ENCODE measurements at places on chromosomes 6 and 20.

- no peak for DNase-seq
Measured at GRCh38 chr6:82015526-82015925, 232.0 kb downstream of the IBTK start.

DNA sequence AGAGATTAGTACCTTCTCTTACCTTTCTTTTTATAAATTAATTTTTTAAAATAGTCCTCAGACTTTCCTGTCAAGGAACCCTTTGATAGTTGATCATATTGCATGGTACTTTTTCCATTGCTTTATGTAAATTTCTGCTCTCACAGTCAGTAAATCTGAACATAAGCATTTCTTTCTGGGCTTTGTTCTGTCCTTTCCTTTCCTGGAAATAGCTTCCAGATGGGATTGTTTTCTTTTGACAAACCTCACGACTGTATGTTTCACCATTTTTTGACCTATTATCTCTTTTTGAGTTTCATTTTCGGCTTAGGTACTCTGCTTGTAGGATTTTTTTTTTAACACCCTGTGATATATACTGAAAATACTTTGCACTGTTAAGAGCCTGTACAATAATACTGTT lies 32.6 kb downstream of the UTRN start:
- DNase-seq: no peak

DNA sequence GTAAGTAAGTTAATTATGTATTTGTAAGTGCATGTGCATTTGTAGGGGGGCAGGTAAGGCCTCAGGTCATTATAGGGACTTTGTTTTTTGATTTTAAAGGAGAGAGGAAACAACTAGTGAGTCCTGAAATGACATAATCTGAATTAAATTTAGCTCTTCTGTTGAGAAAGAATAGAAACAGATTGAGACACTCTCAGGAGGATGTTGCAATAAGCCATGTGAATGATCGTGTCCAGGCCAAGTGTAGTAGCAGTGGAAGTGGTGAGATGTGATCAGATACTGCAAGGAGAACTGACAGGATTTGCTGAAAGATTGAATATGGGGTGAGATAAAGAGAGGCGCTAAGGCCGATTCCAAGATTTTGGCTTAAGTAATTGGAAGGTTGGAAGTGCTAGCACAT lies 2.6 kb upstream of the CENPW start:
- no peak for DNase-seq

DNA sequence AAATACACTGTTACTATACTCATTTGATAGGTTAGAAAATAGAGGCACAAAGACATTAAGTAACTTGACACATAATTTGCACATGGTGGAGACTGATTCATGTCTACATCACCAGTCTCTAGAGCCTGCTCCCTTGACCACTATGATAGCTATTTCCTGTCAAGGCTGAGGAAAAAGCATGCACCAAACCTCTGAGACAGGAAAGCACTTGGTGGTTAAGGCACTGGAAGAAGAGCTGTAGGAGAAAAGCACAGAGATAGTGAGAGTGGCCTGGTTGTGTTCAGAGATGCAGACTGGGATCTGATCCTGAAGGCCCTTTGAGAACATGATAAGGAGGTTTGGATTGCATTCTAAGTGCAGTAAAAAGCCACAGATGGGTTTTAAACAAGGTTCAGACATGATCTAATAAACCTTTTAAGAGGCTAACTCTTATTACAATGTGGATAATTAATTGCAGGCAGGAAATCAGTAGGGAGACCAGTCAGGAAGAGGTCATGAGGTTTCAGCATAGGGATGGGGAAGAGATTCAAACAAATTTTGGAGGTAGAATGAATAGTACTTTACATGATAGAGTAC lies 168.9 kb downstream of the PHF3 start:
- DNase-seq: no peak

- no peak for DNase-seq
Measured at GRCh38 chr20:33853507-33853813, 42.3 kb downstream of the CHMP4B start.

GRCh38 chr6:30795549-30796293 lies 51.4 kb upstream of the IER3 start:
- no peak for DNase-seq

GRCh38 chr20:911882-912600 lies 4.1 kb downstream of the ANGPT4 start:
- no peak for DNase-seq

Data from stimulated activated CD8-positive, alpha-beta memory T cell treated with anti-CD3 and anti-CD28 coated beads, Interleukin-4, amount 100 ng/mL, for 1 hour (primary cell).